ENCODE measurements at places on chromosomes 6 and 20.

GRCh38 chr6:169966312-169967181 is 215.1 kb downstream of the ERMARD start:
- DNase-seq: no peak

GRCh38 chr6:155710704-155711103 is 255.1 kb upstream of the NOX3 start:
- no peak for DNase-seq

- no peak for DNase-seq
Observed at GRCh38 chr6:31010393-31011060, at the start of gene MUC22. MUC22 (plus strand) TSS chr6:31010474; CDS start chr6:31010707, 233 bp downstream.

DNA sequence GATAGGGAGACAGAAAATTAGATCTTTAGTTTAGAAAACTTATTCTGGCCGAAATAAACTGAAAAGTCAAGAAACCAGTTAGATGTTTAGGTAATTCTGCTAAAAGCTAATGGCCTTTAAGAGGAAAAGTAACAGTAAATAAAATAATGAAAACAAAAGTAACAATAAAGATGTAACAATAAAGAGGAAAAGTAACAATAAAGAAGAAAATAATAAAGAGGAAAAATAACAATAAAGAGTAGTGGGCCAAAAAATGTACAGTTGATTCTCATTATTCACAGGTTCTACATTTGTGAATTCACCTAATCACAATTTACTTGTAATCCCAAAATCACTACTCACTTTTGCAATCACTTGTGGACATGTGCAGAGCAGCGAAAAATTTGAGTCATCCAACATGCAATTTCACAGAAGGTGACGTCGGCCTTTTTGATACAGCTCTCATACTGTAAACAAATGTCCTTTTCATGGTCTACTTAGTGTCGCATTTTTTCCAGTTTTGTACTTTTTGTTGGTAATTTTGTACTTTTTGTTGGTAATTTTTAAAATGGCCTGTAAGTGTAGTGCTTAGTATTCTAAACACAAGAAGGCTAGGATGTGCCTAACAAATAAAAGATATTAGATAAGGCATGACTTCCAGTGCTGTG is 24.0 kb downstream of the HBS1L start:
- no peak for DNase-seq

GRCh38 chr6:92121228-92121627 is 1298.1 kb downstream of the EPHA7 start:
- no peak for DNase-seq

- no peak for DNase-seq
Observed at GRCh38 chr6:50185006-50185405, 135.3 kb upstream of the DEFB112 start.
